Left colon (tissue), 2 donors: ENCODE measurements at places on chromosomes 5 and 9.

DNA sequence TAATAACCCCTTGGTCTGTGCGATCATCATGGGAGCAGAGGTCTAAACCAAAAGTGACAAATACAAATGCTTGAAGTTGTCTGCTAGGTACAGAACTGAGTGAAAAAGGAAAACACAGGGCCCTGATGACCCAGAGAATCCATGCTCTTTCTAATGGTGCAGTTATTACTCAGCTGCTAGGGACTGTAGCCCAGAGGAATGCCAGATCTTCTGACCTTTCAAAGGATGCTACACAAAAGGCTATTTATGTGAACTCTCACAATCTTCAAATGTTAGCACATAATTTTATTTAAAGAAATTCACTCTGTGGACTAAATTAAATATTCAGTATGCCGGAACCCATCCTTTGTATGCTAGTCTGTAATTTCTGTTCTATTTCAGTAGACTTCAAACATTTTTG lies 79.9 kb downstream of the PRR16 start:
- DNase-seq = no peak

- DNase-seq = no peak
These were observed 22.1 kb downstream of the LRRC70 start for GRCh38 chr5:62600560-62601252.

DNA sequence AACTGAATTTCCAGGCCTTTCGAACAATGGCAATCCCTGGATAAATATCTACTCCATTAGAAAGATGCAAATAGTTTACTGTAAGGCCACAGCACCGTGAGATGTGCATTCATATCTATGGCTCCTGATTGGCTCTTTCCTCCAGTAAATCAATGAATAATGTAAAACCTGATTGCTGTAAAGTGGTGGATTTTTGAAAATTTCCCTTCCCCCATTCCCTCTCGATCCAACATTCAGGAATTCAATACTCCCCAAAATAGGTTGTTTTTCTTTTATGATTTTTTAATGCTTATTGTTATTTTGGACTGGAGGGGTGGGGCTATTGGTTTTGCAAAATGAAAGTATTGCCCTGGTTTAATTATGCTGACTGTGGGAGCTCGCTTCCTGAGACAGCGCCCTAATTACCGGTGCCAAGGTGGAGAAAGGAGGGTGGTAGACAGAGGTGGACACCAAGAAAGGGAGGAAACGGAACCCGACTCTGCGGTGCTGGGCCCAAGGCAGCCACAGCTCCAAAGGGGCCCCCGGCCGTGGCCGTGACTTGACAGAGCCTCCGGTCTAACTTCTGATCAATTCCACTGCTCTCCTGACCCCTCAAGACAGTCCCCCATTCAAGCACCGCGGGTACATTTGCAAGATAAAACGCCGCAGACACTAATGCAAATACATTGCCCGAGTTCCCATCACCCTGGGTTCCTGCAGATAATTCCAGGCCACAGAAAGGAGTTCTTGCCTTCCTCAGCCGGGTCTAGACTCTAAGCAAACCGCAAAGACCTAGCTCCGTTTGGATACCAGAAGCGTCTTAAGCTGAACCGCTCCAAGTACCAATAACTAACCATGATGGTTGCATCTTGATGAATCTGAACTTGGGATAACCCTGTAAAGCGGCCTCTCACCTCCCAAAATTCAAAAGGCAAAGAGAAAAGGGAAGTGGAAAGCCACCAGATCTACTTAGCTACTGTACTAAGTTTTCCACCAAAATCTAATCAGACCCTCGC lies 211.2 kb downstream of the MEF2C start:
- no peak for DNase-seq

DNA sequence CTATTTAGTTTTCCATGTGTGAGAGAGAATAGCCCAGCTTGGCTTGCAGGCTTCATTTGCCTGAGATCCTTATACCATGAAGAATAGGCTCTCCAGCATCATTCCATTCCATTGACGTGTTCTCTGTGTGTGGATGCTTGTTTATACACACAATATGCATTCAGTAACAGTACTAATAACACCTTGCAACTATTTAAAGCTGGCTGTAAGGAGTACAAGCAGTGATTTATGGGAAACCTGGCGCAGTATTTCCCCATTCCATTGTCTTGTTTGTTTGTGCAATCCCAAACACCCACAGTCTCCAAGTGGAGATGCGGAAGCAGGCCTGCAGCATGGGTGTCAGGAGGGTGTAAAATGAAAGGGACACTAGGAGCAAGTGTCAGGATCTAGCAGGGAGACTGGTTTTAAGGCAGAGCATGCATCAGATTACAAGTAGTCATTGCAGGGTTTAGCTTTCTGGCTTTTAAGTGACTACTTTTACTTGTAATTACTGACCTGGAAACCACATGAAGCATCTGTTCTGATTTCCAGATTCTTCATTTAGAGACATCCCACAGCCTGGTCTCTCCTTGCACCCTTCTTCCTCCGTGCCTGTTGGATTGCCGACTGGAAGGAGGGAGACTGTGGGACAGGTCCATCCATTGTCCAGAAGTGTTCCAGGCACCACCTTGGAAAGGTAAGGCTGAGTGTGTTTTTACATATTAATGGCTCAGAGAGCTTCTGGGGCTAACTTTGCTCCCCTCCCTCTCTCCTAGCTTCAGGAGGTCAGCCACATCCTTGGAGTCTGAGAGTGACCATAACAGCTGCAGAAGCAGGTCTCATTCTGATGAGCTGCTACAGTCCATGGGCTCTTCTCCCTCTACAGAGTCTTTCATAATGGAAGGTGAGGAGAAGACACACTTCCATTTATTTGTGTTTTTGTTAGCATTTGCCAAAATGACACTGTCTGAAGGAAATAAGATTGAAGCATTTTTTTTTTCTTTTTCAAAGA lies 241.6 kb downstream of the ARHGEF28 start:
- DNase-seq = no peak

GRCh38 chr5:107455111-107455544 lies 215.6 kb downstream of the EFNA5 start:
- no peak for DNase-seq

- no peak for DNase-seq
These were observed 167.9 kb downstream of the DENND1A start for GRCh38 chr9:123761905-123762605.

- DNase-seq = no peak
These were observed 293.8 kb downstream of the CWC27 start for GRCh38 chr5:65062469-65063083.
